ENCODE measurements at places on chromosomes 7 and 10.

DNA sequence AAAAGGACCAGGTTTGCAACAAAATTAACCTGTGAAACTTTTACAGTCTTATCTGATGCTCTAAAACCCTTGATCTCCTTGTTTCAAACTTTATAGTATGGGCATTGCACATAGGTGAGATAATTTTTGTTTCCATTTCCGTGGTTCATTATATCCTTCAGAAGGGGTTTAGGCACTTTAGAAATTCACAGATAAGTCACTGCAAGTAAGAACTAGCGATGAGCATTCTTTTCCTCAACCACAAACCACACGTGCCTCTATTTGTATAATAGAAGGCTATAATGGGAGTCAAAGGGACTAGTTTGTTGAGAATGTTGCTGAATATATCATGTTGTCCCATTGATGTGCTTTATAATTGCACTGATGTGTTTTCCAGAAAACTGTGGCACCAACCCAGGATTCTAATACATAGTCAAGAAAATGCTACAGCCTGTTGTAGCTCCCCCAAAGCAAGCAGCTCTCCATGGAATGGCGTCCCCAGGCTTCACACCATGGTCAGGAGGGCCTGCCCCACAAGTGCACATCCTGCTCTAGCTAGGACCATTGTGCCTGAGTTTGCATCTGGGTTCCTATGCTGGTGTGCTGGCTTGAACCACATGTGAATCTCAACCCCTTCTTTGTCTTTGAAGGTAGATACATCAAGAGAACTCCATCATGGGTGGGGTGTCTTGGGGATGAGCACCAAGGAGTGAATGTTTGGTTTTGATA is 14.0 kb upstream of the ATXN7L1 start:
- DNase-seq, result no peak

DNA sequence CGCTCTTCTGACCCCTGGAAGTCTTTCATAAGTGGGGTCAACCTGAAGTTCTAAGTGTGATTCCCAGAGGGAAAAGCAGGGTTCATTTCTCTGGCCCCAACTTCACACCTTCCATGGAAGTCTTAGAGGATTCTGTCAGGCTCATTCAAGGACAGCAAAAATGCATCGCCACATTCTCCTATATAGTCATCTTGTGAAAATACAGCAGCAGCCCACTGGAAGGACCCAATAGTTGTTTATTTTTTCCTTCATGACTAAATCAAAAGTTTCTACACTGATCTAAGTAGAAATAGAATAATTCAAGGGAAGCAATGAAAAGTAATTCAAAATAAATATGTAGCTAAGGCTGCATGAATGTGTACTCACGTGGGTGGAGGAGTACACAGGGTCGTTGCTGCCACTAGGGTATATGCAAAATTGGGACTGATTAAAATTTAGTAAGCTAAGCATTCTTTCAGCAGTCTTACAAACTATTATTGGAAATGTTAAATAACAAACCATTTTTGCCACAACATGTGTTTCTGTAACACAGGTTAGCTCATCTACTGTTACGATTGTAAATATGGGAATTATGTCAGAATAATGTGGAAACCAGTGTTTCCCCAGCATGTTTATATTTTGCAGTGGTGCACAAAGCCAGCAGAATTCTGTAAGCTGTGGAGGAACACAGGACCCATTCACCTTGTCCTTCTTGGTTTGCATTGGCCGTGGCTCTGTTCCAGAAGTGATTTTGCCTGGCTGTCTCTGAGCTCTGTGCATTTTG is 33.5 kb downstream of the EEPD1 start:
- DNase-seq, result no peak

DNA sequence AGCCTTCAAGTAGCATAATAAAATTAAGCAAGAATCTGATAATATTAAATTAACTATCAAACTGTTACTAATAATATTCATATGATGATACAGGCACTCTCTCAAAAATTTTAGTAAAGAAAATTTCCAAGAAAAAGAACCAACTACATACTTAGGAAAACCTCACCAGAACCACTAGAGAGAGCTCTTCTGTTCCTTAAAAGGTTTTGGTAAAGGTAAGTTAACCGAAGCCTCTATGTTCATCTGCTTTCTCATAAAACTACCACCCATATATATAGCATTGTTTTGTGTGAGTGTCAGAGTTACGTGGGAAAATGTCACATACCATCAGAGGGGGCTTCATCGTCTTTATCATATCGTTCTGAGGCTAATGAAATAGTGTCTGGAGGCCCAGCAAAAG is 20.7 kb downstream of the SKAP2 start:
- DNase-seq, result peak; percentile 51

DNA sequence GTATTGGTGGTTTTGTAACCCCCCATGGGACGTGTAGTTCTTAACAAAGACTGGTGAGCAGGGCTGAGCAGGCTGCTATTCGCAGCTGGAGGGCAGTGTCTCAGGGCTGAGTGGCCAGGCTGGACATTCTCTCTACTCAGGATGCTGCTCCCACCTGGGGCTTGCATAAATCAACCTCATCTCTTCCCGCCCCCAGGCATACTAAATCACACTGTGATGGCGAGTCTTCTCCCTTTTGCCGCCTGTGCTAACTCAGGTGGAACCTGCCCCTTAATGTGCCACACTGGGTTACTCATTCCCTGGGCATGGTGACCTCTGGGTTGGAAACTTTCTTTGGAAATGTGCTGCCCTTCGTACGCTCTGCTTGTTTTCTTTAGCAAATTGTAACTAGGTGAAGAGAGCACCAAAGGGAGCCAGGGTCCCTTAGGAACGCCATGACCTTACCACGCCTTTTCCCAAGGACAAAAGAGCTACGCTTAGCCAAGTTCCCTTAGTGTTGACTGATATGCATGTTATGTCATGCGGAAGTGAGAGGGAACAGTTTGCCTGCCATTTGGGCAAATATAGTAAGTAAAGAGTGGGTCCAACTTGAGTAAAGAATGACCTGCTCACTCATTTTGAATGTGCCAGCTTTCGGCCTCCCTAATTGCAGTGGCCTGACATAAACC is 40.4 kb upstream of the COBL start:
- DNase-seq, result no peak

- DNase-seq, result no peak
Measured at GRCh38 chr7:13152755-13153154, 465.3 kb downstream of the ARL4A start.

DNA sequence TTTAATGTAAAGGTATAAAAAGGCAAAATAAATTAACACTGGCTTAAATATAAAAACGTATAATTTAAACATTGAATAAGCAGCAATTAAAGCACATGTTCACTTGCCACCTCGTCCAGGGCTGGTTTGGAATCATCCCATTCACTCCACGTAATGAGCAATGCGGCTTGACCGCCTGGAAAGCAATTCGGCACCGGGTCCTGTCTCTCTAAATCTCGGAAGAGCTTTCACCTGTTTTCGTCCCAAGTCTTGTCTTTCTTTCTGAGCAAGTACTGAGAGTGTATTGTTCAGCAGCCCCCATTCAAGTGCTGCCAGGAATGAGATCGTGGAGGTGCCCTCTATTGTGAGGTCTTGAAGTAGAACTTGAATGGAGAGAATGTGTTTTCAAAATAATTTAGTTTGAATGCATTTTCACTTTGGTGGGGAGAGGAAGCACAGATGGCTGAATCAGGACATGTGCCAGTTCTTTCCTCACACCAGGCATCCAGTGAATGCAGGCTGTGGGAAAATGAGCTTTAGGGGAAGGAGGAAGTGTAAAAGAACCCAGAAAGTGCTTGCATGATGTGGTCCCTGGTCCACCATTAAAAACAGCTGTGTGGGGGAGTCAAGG is 515.2 kb downstream of the REEP3 start:
- DNase-seq, result no peak

DNA sequence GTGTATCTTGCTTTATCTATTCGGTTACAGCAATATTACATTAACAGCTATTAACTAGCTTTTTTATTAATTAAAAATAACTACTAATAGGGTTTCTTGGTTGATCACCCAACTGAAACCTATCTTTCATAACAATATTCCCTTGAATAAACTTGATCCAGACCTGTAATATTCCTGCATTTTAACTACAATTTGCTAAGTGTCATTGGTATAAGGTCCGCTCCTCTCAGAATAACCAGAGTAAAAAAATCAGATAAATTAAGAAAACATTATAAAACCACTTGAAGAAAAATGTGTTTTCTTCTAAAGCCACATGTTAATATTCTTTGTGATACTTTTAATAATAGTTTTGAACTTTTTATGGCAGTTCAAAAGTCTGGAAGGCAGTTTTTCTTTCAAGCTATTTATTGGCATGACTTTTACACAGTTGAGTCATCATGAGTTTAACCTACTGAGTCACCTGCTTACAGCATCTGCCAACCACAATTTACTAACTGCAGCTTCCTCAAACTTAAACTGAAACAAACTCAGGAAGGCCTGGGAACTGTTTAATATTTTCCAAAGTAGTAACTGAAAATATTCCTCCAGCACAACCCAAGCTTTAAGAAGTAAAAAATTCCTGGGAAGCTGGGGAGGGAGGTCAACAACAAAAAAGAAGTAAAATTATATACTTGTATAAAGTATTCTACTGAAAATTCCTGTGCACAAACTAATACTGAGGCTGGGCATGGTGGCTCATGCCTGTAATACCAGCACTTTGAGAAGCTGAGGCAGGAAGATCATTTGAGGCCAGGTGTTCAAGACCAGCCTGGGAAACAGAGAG is 103.2 kb downstream of the NRBF2 start:
- DNase-seq, result peak; percentile 93

Data from HCEC 1CT (cell line).